ENCODE measurements at places on chromosomes 4 and X.

DNA sequence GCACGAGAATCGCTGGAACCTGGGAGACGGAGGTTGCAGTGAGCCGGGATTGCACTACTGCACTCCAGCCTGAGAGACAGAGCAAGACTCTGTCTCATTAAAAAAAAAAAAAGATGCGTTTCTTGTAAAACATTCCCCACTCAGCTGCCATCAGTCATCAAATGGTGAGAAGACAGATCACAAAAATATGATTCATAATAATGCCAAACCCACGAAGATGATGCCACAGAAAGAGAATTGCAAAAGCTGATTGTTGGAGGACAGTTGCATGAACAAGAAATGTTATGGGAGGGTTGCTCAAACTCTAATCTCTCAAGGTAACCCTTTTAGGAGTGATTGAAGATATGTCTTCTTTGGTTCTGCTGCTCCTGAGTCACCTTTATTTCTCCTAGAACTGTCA lies 21.4 kb upstream of the SMIM14 start:
- DNase-seq: peak; percentile 4

- no peak for DNase-seq
Observed at GRCh38 chr4:48538358-48538757, 48.3 kb downstream of the ZAR1 start.

DNA sequence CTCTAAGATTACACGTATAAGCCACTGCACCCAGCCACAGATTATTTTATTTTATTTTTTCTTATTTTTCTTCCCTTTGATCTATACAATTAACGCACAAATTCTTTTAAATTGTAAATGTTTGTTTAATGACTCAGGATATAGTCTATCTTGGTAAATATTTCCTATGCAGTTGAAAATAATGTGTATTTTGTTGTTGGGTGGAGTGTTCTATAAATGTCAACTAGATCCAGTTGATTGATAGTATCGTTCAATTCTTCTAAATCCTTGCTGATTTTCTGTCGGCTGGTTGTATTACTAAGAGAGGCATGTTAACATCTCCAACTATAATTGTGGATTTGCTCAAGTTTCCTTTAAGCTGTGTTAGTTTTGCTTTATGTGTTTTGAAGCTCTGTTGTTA lies 92.0 kb downstream of the TRAPPC11 start:
- DNase-seq: no peak

DNA sequence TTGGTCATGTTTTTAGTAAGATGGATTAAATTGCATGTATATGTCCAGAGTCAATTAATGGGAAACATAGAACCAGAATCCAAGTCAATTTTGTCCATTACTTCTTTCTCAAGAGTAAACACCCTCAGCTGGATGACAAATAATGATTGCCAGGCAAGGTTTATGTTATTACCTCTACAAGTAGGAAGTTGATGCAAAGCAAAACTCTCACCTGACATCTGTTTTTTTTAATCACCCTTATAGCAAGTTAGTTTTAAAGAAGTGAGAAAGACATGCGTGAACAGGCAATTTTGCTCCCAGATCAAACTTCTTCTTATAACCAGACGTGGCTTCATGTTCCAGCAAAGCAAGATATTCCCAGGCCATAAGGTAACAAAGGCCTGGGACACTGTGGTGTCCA lies 348.5 kb upstream of the FTHL17 start:
- DNase-seq: no peak

DNA sequence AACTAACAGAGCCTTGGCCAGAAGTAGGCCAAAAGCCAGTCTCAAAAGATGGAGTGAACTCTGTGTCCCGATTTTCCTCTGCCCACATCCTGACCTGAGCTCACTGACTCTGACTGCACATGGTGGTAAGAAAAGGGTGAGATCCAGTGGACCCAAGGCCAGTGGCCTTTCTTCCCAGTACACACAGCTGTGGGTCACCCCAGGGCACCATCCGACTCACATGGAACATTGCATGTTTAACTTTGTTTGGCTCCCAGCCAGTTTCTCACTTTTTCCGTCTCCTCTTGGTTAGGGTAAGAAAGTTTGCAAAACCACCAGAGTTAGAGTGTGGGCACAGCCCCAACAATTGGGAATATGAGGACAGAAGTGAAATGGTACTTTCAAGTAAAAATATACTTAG lies 69.8 kb downstream of the GAB1 start:
- DNase-seq: no peak

DNA sequence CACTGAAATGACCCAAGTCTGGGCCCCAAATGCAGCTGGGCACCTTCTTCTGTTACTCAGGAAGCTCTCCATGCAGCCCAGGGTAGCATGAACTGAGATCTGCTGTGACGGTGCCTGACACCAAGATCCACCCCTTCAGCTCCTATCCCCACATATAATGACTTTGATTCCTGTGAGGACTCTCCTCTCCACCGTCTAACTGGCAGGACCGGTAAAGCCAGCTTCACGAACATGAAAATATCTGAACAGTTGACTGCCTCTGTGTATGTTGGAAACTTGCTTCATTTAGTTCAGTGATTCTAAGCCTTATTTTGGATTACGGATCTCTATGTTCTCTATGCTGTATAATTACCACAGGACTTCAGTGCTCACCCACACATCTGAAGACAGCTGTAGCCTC lies 115.5 kb upstream of the TMEM150C start:
- no peak for DNase-seq

Data from caudate nucleus (tissue), 63 donors.